ENCODE measurements at places on chromosomes 4 and X.

- DNase-seq, result no peak
Measured at GRCh38 chr4:178664621-178665020, 1222.4 kb upstream of the AGA start.

DNA sequence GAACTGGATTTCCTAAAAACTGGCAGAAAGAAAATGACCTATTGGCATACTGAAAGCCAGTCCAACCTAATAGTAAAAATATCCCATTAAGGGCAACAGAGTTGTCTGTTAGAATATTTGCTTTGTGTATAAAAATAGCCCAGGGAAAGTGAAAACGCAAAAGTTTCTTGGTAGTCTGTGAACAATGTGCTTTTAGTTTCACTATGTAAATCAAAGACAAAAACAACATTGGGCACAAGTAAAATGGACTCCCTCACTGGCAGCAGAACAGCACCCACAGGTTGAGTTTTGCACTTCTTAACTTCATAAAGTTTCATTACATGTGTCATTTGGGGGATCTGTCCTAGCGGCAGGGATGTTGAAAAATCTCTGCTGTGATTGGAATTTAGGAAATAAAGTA, 4.3 kb upstream of the FGG start:
- DNase-seq, result no peak

GRCh38 chr4:141636771-141637460, 533 bp downstream of the IL15 start:
- peak; percentile 65 for DNase-seq

DNA sequence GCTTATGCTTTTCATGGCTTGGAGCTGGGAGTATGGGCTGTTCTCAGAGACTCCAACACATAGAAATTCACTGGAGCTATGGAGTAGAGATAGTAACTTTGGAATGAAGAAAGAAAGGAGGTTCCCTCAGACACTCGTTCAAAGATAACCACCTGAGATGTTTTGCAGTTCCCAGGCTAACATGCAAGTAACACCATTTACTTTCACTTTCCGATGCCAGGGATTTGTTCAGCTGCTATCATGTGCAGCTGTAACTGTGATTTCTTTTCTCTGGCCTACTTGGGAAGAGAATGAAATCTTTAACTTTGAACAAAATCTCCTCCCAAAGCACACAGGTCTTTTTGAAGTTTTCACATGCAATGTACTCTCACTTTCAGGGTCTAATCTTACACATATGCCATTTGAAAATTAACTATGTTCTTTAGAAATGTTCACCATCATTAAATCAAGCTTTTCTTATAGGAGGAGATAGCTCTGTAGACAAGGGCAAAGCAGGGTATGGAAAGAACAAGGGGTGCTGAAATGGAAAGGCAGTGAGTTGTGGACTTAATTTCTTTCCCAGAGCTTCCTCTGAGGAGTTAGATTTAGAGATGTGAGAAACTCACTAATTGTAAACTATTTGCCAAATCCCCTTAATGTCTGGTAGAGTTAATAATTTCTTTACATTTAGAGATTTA, 514.3 kb downstream of the PDHA2 start:
- no peak for DNase-seq

DNA sequence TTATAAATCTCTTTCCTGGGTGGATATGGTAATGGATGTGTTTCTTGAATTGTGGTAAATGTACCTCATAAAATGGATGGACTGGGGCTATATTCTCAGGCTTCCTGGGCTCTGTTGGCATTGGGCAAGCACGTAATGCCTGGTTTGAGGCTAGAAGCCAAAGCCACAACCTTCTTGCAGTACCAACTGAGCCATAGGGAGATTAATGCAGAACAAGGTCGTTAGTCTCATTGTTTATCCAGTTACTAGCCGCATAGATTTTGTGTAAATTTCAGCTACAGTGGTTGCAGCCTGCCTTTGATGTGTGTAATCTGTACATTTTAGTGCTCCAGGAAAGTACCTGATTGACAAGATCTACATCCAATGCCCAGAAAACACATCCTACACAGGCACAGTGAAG, 7.2 kb upstream of the LEF1 start:
- DNase-seq, result no peak

- no peak for DNase-seq
Measured at GRCh38 chr4:168569931-168570276, 73.1 kb downstream of the PALLD start.

DNA sequence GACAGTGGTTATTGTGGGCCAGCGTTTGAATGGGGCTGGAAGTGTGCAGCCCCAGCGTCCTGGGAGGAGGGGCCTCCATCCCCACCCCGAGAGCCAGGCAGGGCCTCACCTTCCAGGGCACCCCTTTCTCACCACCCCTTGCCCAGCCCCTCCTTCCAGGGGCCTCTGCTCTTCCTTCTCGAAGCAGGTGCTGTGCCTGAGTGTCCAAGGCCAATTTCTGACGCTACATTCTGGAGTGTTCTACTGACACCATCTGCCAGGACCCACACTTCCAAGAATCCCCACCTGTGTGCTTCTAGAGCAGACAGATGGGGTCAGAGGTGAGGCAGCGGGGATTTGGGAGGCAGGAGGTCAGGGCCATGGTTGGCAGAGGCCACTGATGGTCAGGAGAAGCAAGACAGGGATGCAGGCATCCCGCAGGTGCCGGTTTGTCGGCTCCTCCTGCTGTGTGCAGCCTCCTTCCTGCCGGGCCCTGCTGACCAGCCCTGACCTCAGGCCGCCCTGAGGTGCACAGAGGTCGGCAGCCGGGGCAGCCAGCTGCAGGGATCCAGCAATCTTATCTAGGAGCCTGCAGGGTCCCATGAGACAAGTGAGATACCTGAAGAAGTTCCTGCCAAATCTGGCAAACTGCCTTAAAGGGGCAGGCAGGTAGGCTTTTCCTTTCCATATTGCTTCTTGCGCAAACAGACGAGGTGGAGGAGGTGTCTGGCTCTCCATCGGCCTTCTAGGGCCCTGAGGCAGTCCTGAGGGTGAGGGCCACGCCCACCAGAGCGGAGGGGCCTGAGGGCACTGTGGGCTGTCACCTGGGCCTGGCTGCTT, 18.8 kb downstream of the MSANTD1 start:
- no peak for DNase-seq

- peak; percentile 9 for DNase-seq
Measured at GRCh38 chrX:109294097-109294814, 187.6 kb downstream of the GUCY2F start.

GRCh38 chrX:122026665-122027064, 979.3 kb downstream of the GLUD2 start:
- no peak for DNase-seq
